ENCODE measurements at places on chromosomes 16 and 17. TPM values are rescaled to one million over a fixed set of nuclear protein-coding genes. Genes with fewer than 3 reads are reported as not detected.
A peak's percentile ranks its signal among the peaks of the same experiment; 100 is the strongest.

GRCh38 chr16:56332464-56333079, 92.8 kb downstream of the AMFR start:
- no peaks in the 10 kb centered on the region for H3K27me3 ChIP-seq
- peaks cover 6% of the 10 kb centered on the region for H3K4me1 ChIP-seq
- peak; percentile 77 for DNase-seq

DNA sequence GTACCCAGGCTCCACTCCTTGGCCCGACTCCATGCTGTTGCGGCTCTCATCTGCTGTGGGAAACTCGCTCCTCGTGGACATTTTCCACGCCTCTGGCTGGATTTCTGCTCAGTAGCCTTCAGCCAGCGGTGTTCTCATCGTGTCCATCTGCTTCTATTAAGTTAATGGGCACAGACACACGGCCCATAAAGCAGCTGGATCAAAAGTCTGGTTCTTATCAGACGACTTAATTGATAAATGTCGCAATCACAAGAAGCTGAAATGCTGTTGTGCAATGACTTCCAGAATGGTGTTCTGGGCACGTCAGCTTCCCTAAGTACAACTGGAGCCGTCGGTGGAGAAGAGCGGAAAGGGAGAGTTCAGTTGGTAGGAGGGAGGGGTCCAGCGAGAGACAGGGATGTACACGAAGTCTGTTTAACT, 211.7 kb upstream of the CHMP6 start:
- peaks cover 16% of the 10 kb centered on the region for H3K4me1 ChIP-seq
- no peak overlapping the region for H3K27ac ChIP-seq
- no peak overlapping the region for H3K4me3 ChIP-seq
- no peaks in the 10 kb centered on the region for H3K36me3 ChIP-seq
- H3K27me3 ChIP-seq: no peaks in the 10 kb centered on the region
- DNase-seq: no peak

The SOX15 gene
- not detected for total RNA-seq

The C17orf100 gene
- total RNA-seq: 1.9 TPM

The KRTAP4-9 gene
- not detected for total RNA-seq

GRCh38 chr16:57797216-57797525, 5.1 kb downstream of the KIFC3 start:
- H3K27me3 ChIP-seq: no peaks in the 10 kb centered on the region
- H3K4me1 ChIP-seq: peaks cover 64% of the 10 kb centered on the region
- H3K36me3 ChIP-seq: peaks cover 40% of the 10 kb centered on the region
- DNase-seq: no peak
- H3K27ac ChIP-seq: peak overlapping the region; percentile 82
- peak overlapping the region; percentile 22 for H3K4me3 ChIP-seq

The SULT1A4 gene
- 7.5 TPM for total RNA-seq

Measured in stomach (tissue), 19 donors.